ENCODE measurements at places on chromosomes 2 and 18.

DNA sequence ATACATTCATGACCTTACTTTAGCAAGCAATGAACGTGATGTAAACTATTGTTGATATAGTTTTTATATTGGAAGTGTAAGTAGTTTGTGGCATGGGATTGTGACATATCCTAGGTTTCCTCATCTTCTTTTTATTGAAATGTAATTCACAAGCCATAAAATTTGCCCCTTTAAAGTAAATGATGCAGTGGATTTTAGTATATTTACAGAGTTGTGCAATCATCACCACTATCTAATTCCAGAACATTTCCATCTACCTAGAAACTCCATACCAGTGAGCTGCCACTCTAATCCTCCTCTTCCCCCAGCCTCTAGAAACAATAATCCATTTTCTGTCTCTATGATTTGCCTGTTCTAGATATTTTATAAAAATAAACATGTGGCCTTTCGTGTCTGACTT is 10.7 kb upstream of the CASP10 start:
- no peak for DNase-seq

DNA sequence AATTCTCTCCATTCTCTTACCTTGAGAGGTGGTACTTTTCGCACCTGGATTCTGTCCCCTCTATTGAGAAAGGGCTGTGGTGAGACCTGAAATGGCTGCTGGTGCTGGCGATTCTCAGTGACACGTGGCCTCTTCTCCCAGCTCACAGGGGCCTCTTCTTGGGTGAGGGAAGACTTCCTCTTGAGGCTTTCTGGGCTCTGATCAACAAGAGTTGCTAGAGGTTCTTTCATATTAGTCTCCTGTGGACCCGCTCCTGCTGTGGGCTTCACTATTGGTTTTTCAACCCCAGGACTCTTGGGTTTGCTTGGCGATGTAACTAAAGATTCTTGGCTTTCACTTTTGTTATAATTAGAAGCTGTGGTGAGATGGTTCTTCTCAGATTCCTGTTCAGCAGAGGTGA is 76.3 kb upstream of the DTNB start:
- no peak for DNase-seq

- DNase-seq: no peak
Measured at GRCh38 chr2:162126111-162126519, 25.9 kb downstream of the GCG start.

GRCh38 chr2:287471-287885 is 413 bp downstream of the ALKAL2 start:
- no peak for DNase-seq

GRCh38 chr2:110783196-110783873 is 51.0 kb downstream of the ACOXL start:
- DNase-seq: no peak

GRCh38 chr18:45894818-45895217 is 69.3 kb downstream of the SIGLEC15 start:
- DNase-seq: no peak

DNA sequence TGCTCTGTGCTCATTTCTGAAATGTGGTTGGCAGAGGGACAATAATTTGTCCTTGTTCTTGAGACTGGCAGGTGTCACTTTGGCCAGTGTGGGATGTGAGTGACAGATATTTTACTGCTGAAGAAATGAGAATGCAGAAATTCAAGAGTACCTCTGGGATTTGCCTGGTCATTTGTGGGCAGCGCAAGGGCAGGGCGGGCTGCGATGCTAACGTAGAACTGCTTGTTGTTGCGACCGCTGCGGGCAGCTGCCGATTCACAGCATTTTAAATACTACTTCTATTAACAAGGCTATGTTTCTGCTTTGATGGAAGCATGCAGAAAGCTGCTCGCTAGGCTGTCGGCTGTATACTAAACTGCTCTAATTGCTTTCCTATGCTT is 268.6 kb downstream of the FIGN start:
- DNase-seq: no peak
